ENCODE measurements at places on chromosomes 11 and 22.

DNA sequence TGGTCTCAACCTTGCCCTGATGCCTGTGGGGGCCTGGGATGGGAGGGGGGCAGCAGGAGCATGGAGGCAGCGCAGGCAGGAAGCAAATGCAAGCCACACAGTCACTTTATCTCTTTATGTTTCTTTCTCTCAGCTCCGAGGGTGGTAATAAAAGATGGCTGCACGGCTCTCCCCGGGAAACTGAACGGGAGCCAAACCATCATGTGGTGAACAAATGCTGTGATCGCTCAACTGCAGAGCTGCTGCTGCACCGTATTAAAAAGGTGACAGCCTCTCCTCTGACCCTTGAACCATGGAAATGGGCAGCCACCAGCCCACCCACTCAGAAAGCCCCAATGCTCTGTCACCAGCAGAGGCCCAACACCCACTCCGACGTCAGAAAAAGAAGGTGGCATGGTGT is 110.0 kb downstream of the TIMP3 start:
- no peak for DNase-seq

GRCh38 chr11:111720801-111721494 is 45.2 kb downstream of the PPP2R1B start:
- no peak for DNase-seq

GRCh38 chr11:58844361-58845005 is at the start of gene GLYATL2:
Gene GLYATL2 (minus strand): TSS chr11:58844704. CDS start chr11:58839612, 5,092 bp downstream.
- no peak for DNase-seq

GRCh38 chr11:112440518-112440917 is 179.9 kb upstream of the PLET1 start:
- DNase-seq: peak; percentile 10

- no peak for DNase-seq
Observed at GRCh38 chr11:86135319-86135714, 66.4 kb upstream of the PICALM start.

DNA sequence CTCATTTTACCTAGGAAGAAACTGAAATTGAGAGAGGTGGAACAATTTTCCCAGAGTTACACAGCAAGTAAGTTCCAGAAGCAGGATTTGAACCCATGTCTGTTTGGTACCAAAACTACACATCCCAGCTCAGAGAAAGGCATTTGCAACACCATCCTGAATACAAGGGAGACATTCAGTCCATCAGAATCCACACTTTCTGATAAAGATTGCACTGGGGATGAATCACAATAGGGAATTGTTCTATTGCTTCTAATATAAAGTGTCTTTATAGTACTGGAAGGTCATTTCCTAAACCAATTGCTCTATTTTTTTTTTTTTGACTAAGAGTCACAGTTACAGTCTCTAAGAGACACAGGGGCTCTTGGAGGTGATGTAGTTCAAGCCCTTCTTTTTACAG is 208.1 kb upstream of the CADM1 start:
- no peak for DNase-seq

DNA sequence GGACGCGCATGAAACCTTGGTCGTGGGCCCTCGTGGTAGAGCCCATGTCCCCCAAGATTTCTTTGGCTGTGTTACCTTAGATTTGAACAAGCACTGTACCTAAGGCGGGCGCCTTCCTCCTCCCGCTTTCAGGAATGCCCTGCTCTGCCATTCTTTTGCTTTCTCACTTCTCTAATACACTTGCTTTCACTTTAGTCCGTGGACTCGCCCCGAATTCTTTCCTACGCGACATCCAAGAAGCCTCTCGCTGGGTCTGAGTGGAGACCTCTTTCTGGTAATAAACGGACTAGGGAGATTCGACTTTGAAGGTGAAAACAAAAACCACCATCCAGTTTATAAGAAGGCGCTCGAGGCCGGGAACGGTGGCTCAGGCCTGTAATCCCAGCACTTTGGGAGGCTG is 1.2 kb upstream of the NUP50 start:
- DNase-seq: peak; percentile 13

DNA sequence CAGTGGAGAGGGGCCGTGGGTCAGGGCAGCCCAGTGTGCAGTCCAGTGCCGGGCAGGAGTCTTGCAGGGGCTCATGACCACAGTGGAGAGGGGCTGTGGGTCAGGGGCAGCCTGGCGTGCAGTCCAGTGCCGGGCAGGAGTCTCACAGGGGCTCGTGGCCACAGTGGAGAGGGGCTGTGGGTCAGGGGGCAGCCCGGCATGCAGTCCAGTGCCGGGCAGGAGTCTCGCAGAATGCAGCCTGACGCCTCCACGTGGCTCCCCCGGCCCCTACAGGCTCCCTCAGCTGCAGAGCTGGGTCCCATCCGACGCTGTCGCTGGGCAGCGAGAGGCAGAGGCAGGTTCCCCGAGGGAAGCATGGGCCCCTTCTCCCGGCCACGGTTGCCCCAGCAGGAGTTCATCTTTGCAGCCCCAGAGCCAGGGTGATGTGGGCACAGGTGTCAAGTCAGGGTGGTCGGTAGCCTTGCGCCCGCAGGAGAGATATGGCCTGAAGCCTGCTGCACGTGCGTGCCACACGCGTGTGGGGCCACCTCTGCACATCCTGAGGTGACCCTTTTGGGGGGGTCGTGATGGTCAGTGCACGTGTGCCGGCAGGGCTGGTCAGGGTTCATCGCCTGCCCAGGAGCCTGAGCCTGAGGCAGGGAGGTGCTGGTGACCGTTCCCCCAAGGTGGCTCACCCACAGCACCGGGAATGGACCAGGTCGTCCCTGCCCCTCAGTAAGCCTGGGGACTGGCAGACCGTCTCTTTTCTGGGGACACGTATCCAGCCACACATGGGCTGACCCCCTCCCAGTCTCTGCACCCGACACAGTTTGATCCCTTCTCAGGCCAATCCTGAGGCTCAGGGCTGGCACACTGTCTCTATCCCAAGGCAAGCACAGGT is 2.9 kb downstream of the IFITM5 start:
- DNase-seq: no peak

- no peak for DNase-seq
Observed at GRCh38 chr22:32600147-32600546, 125.5 kb downstream of the FBXO7 start.

GRCh38 chr22:42067671-42068251 is 2.9 kb downstream of the NAGA start:
- DNase-seq: no peak

- DNase-seq: no peak
Observed at GRCh38 chr11:27095059-27095458, 54.4 kb downstream of the BBOX1 start.

DNA sequence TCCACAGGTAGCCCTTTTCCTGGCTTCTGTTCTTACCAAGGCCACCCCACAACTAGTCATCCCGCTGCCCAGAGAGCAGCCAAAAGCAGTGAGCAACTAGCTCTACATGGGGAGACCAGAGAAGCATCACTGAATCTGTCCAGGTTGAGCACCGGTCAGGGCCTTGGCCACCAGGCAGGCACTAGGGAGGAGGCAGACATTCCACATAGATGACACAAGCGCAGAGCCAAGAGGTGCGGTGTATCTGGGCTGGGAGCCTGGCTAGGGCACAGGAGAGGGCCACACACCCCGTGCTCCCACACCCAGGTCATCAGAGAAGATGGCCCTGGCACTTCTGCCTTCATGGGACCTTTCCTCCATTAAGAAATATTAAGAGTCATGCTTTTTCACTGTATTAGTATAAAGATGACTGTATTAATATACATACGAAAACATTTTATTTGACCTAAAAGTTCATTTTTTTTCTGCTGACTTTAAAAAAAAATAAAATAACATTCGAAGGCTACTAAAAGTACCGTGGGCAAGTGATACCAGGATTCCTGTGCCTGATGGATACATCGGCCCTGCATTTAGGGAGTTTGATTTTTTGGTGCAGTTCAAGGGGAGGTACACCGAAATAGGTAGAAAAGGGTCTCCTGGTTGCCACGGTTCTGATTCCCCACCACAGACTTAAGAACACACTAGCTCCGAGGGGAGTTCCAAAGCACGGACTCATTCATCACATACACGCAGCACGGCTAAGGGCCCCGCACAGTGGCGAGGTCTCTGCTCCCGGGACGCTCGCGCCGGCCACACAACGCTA is 1.2 kb downstream of the DGCR2 start:
- no peak for DNase-seq

GRCh38 chr11:128714881-128715280 is 21.0 kb downstream of the FLI1 start:
- DNase-seq: no peak

GRCh38 chr11:10308201-10308954 is 3.5 kb downstream of the ADM start:
- DNase-seq: no peak

GRCh38 chr22:24728790-24729637 is 45.5 kb downstream of the PIWIL3 start:
- no peak for DNase-seq

DNA sequence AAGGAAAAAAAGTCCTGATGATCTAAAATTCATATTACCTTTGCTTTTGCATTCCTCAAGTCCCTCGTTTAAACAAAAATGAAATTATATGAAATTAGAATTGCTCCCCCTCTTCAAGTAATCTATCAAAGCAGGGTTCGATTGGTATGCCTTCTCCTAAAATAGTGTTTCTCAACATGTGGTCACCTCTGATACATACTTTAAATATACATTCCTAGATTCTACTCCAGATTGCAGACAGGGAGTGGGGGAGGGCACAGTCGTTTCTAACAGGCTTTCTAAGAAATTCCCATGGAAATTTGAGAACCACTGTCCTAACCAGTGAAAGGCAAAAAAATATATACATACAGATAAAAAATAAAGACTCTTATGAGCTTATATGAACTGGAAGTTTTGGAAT is 22.6 kb upstream of the IRAG1 start:
- no peak for DNase-seq

- DNase-seq: peak; percentile 71
Observed at GRCh38 chr11:16909359-16910035, 104.7 kb downstream of the PLEKHA7 start.

DNA sequence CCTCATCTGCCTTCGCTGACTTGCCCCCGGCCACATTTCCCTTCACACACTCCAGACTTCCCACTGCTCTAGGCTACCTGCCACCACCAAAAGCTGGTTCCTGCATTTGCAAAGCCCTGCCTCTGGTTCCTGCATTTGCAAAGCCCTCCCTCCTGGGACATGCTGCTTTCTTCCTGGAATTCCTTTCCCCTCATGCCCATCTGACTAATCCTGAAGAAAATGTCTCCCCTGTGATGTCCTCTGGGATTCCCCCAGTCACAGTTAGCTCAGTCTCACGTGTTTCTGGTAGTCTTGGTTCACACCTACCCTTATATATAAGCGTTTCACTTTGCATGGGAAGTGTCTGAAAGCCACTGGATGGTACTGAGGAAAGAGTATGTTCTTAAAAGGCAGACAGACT is 206.9 kb downstream of the DBX1 start:
- no peak for DNase-seq

DNA sequence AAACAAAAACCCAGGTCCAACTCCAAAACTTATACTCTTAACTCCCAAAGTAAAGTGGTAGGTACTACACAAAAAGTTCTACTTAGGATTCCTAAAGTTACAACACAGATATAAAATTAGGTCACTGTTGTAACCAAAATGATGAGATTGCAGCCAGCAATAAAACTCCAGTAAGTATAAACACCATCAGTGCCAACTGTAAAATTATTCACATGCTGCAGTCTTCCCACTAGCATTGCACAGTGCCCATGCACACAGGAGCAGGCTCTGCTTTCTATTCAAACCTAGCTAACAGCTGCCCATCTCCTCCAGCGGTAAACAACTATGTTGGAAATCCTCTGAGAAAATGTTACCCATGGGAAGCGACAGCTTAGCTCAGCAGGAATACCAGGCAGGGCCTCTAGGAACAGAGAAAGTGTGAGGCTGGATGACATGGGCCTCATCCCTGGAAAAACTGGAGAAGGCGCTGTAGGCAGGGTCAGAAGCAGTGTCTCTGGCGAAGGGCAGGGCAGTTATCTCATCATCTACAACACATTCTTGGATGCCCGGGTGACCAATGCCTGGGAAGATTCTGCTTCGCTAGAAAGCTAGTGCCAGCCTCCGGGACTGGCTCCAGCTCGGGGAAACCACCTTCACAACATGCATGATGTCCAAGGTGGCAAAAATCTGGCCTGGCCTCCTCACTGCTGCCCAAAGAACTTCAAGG is 9.1 kb downstream of the CPT1A start:
- DNase-seq: no peak

GRCh38 chr11:12735262-12735661 is 61.0 kb downstream of the TEAD1 start:
- DNase-seq: no peak

GRCh38 chr11:134792044-134792443 is 380.0 kb upstream of the B3GAT1 start:
- no peak for DNase-seq

- DNase-seq: no peak
Observed at GRCh38 chr11:128285321-128285720, 302.0 kb downstream of the ETS1 start.

DNA sequence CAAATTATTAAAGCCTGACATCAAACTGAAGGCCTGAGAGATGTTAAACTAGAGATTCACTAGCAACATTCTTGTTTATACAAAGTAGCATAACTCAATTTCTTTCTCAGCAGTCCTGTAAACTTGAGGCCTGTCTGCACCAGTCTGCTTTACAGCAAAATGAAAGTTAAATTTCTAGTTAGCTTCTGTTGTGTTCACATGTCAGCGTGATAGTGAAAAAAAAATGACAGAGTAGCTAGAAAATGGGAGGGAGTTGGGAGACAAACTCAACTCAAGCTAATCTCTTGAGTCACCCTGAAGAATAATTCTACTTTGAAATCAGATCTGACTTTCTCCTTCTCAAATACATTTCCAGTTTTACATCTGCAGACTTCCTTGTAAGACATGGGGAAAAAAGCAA is 6.5 kb downstream of the RBFOX2 start:
- DNase-seq: no peak

DNA sequence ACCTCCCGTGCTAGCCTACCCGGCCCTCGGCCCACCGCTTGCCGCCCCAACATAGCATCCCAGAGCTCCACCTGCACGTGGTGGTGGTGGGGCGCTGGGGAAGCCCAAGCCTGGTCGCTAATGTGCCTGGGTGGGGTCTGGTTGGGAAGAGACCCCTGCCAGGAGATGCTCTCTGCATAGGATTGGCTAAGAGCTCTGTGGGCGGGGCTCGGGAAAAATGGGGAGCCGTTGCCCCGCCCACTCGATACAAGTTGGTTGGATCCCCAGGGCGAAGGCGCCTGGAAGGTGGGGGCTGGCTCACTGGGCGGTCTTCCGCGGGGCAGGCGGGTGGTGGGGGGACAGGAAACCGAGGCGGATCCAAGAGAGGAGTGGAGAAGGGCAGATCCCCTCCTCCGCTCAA is 7.6 kb downstream of the LRRC10B start:
- DNase-seq: no peak

DNA sequence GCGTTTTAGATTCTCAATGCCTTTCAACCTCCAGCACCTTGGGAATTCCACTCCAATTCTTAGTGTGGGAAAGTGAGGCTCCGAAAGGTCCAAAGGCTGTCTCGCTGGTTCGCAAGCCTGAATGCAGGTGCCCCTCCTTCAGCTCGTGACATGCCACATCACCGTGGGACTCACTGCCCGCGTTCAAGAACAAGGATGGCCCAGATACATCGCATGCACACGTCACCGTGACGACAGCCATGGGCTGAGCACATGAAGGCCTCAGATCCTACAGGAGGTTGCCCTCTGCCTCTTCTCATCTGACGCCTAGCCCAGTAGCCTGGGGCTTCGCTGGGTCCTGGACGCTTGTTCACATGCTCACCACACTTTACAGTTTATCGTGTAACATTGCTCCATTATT is 4.4 kb upstream of the LINC01488 start:
- DNase-seq: no peak

- no peak for DNase-seq
Observed at GRCh38 chr11:119336744-119337469, 2.6 kb downstream of the RNF26 start.
